Inflammatory macrophage treated with lipopolysaccharide for 1 hour (primary cell): ENCODE measurements at places on chromosomes 7 and 10.

DNA sequence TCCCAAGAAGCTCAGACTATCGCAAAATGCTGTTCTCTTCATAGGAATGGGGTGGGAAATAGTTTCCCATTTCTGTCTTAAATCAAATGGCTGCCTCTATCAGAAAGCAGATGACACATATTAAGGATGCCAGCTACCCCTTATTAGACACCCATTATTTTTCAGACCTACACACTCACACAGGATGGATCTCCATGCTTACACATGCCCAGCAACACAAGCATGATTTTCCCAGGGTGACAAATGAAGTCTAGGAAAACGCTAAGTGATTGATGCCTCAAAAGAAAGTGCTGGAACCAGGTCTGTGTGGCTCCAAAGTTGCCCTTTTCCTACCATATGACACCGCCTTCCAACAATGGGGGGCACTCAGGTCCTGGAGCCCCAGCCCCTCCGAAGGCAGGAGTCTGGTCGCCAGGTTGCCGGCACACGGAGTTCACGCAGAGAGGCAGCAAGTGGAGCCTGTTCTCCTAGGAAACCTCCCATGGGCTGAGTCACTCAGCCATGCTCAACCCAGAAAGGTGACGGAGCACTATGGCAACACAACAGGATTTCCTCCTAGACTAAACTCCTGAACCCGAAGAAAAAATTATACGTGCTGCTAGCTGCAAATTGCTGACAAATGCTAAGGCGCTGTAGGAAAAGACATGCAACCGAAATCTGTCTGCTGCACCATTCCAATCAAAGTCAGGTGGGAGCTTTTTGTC is 19.8 kb downstream of the VOPP1 start:
- peak; percentile 72 for DNase-seq

DNA sequence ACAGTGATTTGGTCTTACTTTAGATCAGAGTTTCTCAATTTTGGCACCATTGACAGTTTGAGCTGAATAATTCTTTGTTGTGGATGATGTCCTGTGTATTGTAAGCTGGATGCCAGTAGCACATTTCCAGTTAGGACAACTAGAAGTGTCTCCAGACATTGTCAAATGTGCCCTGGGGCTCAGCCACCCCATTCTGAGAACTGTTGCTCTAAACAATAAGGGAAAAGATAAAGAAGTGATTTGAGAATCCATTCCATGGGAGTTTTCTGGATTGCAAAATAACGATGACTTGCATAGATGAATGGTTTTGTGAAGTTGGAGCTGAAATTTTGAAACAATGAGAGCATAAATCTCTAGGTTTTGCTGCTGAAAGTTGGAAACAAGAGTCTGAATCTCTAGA is 44.6 kb downstream of the NUP205 start:
- peak; percentile 48 for DNase-seq

DNA sequence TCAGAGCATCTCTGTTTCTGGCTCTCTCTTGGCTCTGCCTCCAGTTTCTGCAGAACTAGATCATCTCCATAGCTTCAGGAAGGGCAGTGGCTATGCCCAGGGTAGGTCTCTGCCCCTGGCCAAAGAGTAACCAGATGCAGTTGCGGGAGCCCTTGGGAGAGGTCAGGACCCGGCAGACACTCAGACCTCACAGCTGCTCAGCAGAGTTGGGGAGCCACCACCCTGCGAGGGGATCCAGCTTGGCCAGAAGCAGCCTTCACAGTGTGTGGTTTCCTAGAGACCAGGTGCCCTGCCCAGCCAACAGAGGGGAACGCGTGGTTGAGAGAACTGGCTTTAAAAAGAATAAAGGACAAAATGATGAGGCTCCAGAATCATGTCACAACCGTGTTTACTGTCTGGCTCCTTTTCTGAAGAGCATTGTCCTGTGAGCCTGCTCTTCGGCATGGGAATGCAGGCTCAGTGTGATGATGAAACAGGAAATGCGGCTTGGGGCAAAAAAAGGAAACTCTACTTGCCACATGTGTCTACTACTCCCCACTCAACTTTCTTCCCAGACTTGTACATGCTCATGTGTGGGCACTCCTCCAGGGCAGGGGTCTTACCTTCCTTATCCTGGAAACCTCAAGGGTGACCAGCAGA is 243.1 kb downstream of the INHBA start:
- peak; percentile 65 for DNase-seq

DNA sequence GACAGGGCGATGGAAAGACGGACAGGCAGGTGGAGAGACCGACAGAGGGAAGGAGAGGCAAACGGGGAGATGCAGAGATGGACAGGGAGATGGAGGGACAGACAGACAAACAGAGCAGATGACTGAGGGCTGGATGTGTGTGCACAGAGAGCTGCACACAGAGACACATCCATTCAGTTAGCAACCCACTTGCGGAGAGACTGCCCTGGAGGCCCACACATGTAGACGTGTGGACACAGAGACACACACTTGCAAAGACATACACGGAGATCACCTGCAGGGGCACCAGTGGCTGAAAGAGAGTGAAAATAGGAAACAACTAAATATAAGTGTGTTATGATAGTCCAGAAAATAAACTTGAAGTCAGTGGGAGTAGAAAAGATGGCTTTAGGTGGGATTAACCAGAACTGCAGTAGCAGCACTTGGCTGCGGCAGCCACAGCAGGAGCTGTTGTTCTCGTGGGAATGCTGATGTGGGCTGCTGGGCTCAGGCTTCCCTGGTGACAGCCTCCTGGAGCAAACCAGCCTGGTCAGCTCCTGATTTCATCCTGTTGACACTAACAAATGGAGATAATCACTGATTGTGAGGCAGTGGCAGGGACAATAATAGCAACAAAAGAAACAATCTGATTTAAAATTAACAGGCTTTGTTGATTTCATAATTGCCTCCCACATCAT is 134.1 kb downstream of the CCNY start:
- DNase-seq = no peak

DNA sequence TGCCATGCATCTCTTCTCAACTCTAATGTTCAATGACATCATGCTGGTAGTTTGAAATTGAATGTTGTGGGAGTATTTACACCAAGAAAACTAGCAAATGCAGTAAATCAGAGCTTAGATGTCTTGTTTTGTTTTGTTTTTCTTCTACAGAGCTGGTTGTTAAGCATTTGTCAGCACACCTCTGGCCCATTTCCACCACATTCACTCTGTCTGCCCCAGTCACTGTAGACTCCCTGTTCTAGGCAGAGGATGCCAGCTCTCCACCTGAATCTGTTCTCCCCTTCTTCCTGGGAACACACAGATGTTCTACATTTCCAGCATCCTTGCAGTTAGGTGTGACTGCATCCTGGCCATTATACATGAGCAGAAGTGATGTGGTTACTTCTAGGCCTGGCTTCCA is 4.1 kb upstream of the ARHGAP22 start:
- peak; percentile 15 for DNase-seq
